Adrenal gland (tissue), 19 donors: ENCODE measurements at places on chromosomes 6 and 20. TPM values are rescaled to one million over a fixed set of nuclear protein-coding genes. Genes with fewer than 3 reads are reported as not detected.

GRCh38 chr20:36344517-36345132, 38.5 kb downstream of the DLGAP4 start:
- DNase-seq = peak; percentile 68

CASS4 gene
- total RNA-seq = 4.7 TPM

CALHM4 gene
- total RNA-seq = not detected

PET117 gene
- 15.2 TPM for total RNA-seq

GRCh38 chr20:48880981-48881657, 40.4 kb upstream of the ARFGEF2 start:
- DNase-seq = no peak

JAG1 gene
- 16.3 TPM for total RNA-seq

GLP1R gene
- total RNA-seq = not detected

SLC32A1 gene
- not detected for total RNA-seq

GDAP1L1 gene
- 0.93 TPM for total RNA-seq

- no peak for DNase-seq
Observed at GRCh38 chr6:18107061-18107460, 15.4 kb downstream of the NHLRC1 start.

SUPT3H gene
- 24.9 TPM for total RNA-seq

DNA sequence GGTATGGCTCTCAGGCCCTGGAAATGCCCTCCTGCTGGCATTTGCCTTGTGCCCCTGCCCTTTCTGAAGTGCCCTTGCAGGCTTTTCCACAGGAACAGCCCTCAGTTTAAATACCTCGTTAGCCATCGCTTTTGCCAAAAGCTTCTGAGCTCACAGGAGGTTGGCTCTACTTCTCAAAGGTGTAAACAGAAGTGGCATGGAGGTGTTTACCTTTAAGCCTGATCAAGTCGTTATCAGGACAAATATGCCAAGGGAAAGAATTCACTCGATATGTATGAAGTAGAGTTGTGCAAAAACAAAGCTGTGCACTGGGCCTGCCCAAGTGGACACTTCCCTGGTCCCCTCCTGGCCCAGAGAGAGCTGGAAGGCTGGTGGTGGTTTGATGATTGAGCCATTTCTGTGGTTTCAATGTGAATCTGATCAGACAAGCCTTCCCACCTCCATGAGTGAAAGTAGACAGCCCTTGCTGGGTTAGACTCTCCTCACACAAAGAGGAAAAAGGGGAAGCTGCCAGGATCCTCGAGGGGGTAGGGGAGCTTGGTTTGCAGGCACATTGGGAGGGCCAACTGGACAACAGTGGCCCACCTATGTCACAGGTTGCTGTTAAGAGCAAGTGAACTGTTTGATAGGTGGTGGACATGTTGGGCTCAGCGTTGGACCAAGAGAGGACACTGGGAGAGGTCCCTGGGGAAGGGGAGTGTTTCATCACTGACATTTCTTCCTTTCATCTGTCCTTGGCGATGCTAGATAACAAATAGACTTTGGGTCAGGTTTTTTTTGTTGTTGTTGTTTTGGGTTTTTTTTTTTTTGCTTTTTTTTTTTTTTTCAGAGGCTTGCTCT, 98.7 kb downstream of the ZDHHC14 start:
- no peak for DNase-seq

MUC21 gene
- not detected for total RNA-seq

- DNase-seq = no peak
Observed at GRCh38 chr20:10313215-10313614, 94.6 kb downstream of the SNAP25 start.

ANKRD66 gene
- not detected for total RNA-seq

AGER gene
- 1.8 TPM for total RNA-seq

CPNE5 gene
- 1.3 TPM for total RNA-seq

- DNase-seq = no peak
Observed at GRCh38 chr20:17169585-17170136, 57.2 kb upstream of the PCSK2 start.

- no peak for DNase-seq
Observed at GRCh38 chr6:1527073-1527457, 82.7 kb upstream of the FOXC1 start.

- no peak for DNase-seq
Observed at GRCh38 chr6:150692604-150693003, 92.9 kb downstream of the PLEKHG1 start.

DNA sequence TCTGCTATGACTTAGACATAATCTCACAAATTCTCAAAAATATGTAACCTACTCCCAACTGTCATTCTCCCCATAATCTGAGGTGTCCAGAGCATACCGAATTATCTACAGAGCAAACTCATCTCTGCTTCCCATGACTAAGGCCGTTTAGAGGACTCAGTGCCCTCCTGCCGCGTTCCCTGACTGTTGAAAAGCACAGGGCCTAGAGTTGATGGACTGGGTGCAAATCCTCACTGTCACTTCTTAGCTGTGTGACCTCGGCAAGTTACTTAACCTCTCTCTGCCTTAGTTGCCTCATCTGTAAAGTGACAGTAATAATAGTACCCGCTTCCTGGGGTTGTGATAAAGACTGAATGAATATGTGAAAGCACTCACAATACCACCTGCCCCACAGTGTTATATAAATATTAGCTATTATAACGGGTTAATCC, 4.7 kb upstream of the TUBB2A start:
- DNase-seq = no peak

GRCh38 chr6:122996794-122997505, 915 bp downstream of the CLVS2 start:
- no peak for DNase-seq

GRCh38 chr6:106272287-106272686, 53.3 kb downstream of the ATG5 start:
- no peak for DNase-seq

TCP11 gene
- total RNA-seq = not detected

- no peak for DNase-seq
Observed at GRCh38 chr20:11814267-11814666, 103.4 kb upstream of the BTBD3 start.

DNA sequence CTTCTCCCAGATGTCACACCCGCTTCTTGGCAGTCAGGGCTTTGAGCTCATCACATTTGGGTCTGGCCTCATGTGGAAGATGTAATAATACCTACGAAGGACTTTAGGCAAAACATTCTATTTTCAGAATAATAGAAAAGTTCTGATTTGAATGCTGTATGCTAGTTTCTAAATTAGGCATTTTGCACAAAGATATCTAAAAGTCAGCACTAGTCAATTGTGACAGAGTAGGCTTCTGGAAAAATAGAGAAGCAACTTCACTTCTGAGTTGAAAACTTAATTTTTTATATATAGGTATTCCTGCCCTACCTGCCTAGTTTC, 38.3 kb upstream of the CD2AP start:
- DNase-seq = no peak

DNA sequence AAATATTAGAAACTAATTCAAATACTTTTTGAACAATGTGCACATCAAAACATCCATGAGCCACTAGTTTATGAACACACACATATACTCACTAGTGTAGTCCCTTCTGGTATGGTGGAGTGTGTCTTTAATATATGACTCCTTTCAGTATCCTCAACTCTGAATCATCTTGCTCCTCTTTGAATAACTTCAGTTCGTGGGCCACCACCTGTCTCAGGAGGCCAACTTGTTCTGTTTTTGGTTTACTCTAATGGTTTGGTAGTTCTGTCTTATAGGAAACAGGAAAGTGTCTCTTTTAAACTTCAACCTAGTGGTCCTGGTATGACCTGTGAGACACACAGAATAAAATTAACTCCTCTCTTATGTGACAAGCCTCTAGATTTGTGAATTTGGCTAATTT, 55.6 kb downstream of the ZNF292 start:
- DNase-seq = no peak

- no peak for DNase-seq
Observed at GRCh38 chr6:148508401-148509041, 165.9 kb downstream of the SASH1 start.

GRCh38 chr6:6315660-6316059, 4.8 kb downstream of the F13A1 start:
- DNase-seq = peak; percentile 36

LGSN gene
- 0.04 TPM for total RNA-seq

LRRC73 gene
- 2.2 TPM for total RNA-seq

- no peak for DNase-seq
Observed at GRCh38 chr20:13659288-13659687, 20.6 kb upstream of the TASP1 start.

DNA sequence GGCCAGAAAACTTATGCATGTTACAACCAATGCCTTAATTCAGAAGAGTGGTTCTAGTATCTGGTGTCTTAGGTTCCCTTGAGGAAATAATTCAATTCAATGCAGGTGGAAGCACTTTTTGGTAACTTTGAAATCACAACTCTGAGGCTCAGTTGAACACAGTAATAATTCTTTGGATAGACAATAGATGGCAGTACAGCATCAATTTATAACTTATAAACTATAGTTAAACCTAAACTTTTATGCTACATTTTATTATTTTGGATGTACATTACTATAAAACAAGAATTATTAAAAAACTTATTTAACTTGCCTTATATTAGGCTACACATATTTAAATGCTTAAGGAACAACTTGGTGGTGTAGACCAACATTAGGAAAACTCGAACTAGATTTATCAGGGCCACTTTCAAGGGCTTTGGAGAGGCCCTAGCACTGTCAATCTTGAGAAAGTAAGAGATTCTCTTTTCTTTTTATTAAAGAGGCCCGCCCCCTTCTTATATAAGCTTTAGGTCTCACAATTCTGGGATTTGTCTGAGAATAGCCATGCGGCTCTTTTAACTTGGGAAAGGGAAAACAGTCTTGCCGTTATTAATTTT, 85.9 kb downstream of the CRYBG1 start:
- DNase-seq = no peak

- DNase-seq = no peak
Observed at GRCh38 chr6:24696097-24696496, 22.9 kb downstream of the C6orf62 start.

- DNase-seq = peak; percentile 72
Observed at GRCh38 chr6:83215131-83216047, 22.2 kb downstream of the RWDD2A start.

DNA sequence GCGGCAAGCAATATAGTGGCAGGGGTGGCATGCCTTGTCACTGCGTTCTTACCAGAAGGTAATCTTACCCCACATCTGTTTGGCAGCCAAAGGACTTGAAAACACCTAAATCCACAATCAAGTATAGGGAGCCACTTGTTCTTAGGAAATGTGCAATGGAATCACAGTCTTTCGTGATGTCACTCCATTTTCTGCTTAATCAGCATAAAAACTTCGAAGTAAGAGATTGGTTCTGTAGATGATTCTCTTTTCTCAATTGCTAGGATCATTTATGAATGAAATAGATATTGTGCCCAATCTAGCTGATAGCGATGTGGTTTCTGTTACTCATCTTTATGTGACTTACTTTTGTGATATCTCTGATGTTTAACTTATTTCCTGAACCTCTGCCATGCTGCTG, 89.0 kb downstream of the SLC22A3 start:
- no peak for DNase-seq

DNA sequence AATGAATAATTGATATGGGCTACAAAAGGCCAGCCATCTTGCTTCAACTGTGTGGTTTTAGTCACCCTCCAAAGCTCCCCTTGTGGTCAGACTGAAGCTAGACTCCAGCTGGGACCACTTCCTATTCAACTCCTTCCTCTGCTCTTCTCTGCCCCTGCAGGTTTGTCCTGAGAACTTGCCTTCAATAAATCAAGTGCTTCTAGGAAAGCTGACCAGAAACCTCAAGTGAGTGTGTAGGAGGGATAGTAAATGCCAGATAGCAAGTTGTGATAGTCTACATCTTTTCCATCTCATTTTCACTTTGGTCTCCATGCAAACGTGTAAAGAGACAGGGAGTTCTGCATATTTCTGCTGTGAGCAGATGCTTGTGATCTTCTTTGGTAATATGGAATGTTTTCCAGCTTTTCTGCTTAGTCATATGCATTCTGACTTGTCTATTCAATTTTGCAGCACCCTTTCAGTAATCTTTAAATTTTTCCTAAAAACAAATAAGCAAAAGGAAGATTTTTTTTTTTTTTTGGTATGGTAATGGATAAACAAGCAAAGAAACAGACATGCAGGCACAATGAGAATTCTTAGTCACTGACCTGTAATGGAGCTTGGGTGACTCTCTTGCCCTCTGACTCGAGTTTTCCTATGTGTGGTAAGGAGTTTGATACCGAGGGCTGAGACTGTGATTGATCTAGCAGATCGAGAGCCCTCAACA, 201.3 kb upstream of the BTBD3 start:
- no peak for DNase-seq

- no peak for DNase-seq
Observed at GRCh38 chr6:41774841-41775240, 4.9 kb downstream of the FRS3 start.

GRCh38 chr6:168692193-168692914, 251.4 kb downstream of the SMOC2 start:
- DNase-seq = no peak

DNA sequence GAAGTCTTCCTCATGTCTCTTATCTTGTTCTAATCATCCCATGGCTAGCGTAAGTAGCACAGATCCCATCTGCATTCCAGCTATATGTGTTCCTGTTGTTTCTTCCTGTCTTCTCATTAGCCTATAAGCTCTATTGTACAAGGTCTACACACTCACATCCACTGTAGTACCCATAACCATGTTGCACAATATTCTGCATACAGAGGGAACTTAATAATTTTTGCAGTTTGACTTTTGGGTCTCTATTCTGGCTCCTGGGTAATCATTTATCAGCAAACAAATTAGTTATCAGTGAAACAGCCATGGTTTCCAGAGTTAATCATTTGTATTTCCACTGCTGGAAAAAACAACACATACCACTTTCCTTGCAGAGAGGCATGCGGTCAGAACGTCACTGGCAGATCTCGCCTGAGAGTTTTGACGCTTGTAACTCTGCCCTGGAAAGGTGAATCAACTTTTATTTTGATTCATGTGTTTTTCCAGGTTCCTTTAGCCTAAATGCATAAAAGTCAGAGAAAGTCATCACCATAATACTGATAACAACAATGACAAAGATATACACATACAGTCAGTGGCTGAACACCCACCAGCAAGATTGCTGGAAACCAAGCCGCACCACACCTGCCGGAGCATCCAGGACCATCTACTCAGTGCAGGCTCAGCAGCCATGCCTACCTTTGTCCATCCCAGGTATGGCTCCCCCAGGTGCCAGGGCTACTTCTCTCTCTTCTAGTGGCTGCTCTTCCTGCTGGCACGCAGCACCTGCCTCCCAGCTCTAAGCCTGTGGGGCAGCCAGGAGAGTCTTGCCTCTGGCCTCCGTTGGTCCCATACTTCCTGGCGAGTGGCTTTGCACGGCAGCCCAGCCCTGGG, 158.2 kb downstream of the QRSL1 start:
- no peak for DNase-seq
